ENCODE measurements at places on chromosomes 2 and 18. TPM values are rescaled to one million over a fixed set of nuclear protein-coding genes. Genes with fewer than 3 reads are reported as not detected.

Gene CD8B2
- not detected for total RNA-seq

Gene KLHL14
- total RNA-seq: not detected

Gene TMEM169
- not detected for total RNA-seq

Gene SERPINB3
- total RNA-seq: not detected

Gene SLC8A1
- total RNA-seq: 2.9 TPM

Gene C2orf78
- total RNA-seq: not detected

Gene EPB41L5
- total RNA-seq: 6.9 TPM

Gene ADRA2B
- 4.8 TPM for total RNA-seq

Gene SKOR2
- total RNA-seq: not detected

Gene TYW5
- total RNA-seq: 1.8 TPM

Gene CCDC178
- 0.83 TPM for total RNA-seq

Gene ICA1L
- total RNA-seq: 5.1 TPM

Gene CD207
- not detected for total RNA-seq

Gene EIF5B
- total RNA-seq: 17.3 TPM

Gene KCNJ3
- total RNA-seq: not detected

Gene REG3G
- total RNA-seq: not detected

Data from cardiac ventricle fibroblast (primary cell).